CD4-positive, CD25-positive, alpha-beta regulatory T cell (primary cell): ENCODE measurements at places on chromosomes 13 and 19. TPM values are rescaled to one million over a fixed set of nuclear protein-coding genes. Genes with fewer than 3 reads are reported as not detected.

DNA sequence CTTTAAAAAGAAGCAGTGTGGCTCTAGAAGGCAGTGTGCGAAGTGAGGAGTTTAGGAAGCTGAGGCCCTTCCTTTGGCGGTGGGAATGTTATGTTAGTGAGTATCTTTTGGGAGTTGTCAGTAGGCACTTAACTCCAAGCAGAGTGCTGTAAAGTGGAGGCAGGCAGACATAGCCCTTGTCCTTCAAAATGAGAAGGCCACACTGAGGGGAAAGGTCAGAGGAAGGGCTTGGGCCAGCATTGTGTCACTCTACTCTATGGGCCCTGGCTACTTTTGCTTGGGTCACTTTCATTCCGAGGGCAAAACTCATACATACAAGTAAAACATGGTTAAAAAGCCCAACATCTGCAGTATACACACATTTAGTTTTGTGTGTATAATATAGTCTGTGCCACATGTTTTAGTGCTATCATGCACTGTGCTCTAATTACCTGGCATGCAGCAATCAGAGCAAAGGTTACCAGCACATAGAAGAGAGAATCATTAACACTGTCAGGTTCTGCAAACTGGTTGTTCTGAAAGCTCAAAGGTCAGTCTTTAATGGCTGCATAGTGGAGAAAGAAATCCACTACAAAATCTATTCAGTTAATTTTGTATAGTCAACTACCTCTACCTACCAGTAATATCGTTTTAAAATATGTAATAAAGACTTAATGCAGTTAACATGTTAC, 64.4 kb downstream of the WASF3 start:
- H3K4me1 ChIP-seq, result no peaks in the 10 kb centered on the region
- H3K4me3 ChIP-seq, result no peak overlapping the region
- no peak overlapping the region for H3K27ac ChIP-seq
- H3K27me3 ChIP-seq, result no peaks in the 10 kb centered on the region

DNA sequence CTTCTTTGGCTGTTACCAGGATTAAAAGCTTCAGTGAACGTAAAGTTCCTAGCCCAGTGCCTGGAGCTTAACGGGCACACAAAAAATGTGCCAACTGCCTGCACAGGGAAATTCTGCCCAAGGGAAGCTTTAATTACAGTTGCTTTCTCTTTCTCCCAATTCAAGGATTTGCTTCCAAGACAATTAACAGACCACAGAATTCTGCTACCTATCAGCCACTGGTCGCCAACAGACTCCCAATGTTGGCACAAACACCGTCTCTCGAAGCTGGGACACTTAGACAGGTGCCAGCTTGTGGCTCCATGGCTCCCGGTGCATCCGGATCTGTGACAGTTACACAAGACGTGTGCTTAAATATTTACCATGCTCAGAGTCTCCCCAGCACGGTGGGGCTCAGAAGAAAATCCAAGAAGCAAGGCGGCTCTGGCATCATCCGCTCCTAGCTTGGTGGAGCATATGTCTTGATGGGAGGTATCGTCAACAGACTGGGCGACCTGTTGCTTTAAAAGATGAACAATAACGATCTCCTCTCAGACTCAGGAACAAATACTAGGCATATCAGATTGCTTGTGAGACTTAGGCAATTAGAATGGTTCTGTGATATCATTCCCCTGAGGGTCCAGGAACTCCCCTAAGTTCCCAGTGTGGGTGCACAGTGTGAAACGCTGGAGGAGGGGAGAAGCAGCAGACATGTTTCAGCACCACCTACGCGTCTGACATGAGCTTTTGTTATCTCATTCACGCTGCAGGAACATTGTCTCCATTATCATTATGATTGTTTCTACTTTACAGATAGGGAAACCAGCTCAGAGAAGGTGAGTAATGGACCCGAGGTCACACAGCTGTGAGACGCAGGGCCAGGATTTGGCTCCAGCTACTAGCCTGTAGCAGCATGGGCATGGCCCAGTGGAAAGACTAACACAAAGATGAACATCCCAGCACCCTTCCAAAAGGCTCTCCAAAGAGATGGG, 61.6 kb downstream of the ALOX5AP start:
- no peak for DNase-seq
- H3K4me1 ChIP-seq, result peaks cover 10% of the 10 kb centered on the region
- peak overlapping the region; percentile 58 for H3K4me3 ChIP-seq
- H3K27me3 ChIP-seq, result no peaks in the 10 kb centered on the region
- H3K36me3 ChIP-seq, result no peaks in the 10 kb centered on the region

DNA sequence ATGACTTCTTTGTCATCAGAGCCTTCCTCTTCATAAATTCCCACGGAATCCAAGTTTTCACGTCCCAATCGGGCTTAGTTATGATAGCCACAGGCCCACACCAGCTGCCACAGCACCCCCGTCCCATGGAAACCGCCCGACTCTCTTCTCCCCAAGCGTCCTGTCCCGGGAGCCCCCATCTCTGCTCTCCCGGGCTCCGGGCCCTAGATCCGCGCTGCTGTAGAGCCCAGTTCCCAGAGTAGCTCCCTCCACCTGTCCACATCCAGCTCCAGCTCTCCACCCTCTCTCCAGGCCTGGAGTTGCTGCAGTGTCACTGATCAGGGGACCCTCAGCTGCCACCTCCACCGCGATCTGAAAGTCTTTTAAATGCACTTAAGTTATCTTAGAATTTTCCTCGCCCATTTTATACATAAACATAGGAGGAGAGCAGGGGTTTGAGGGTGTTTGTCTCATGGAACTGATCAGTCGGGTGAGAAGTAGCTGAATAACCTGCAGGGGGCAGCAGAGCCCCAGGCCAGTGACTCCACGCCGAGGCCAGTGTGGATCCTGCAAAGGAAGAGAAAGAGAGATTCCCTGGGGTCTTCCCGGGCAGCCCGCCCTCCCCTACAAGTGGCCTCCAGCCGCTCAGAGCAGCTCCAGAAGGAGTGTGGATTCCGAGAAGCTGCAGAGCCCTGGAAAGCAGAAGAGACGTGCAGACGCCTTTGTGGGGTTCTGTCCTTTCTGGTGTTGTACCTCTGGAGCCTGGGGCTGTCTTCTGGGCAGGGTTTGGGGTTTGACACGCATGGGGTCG, 1.1 kb upstream of the ZNF763 start:
- H3K27ac ChIP-seq, result peak overlapping the region; percentile 86
- H3K4me3 ChIP-seq, result peak overlapping the region; percentile 77
- H3K36me3 ChIP-seq, result no peaks in the 10 kb centered on the region

RYR1 gene
- 4.9 TPM for total RNA-seq

DNA sequence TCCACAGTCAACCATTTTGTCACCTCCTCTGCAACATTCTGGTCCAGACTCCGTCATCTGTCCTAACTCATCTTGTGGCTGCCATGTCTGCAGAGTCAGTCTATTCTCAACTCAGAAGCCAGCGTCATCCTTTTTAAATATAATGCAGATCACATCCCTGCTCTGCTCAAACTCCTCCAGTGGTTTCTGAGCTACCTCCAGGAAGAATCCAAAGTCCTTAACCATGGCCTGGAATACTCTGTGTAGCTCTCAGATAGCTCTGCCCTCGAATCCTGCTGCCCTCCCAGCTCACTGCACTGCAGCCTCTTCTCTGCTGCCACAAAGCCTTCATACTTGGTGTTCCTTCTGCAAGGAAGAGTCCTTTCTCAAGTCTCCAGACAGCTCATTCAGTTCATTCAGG, 190.8 kb downstream of the FOXO1 start:
- no peaks in the 10 kb centered on the region for H3K36me3 ChIP-seq
- peaks cover 6% of the 10 kb centered on the region for H3K4me1 ChIP-seq
- no peak for DNase-seq
- no peak overlapping the region for H3K27ac ChIP-seq
- H3K27me3 ChIP-seq, result no peaks in the 10 kb centered on the region
- H3K4me3 ChIP-seq, result no peak overlapping the region

DNA sequence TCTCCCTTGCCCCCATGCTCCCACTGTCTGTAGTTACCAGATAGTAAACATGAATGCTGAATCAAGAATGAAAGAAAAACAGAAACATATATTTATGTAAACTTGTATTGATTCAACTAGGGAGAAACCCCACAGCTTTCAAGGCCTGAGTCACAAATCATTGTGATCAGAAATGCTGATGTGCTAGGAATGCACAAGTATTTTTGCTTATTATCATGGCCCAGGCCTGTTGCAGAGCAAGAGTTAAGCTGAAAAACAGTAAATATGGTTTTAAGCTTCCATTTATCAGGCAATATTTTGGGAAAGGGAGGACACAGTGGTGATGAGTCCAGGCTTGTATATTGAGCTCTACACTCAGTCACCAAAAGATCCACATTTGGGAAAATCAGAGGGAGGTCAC, 669.6 kb downstream of the DIAPH3 start:
- H3K4me3 ChIP-seq, result no peak overlapping the region
- H3K27ac ChIP-seq, result no peak overlapping the region
- H3K27me3 ChIP-seq, result no peaks in the 10 kb centered on the region
- no peaks in the 10 kb centered on the region for H3K4me1 ChIP-seq

- no peaks in the 10 kb centered on the region for H3K27me3 ChIP-seq
- peak; percentile 74 for DNase-seq
- H3K4me3 ChIP-seq, result peak within 1 kb of the TSS; percentile 69
- peaks cover 32% of the 10 kb centered on the region for H3K4me1 ChIP-seq
- peaks cover 4% of the 10 kb centered on the region for H3K36me3 ChIP-seq
Measured at GRCh38 chr19:47608969-47609905, at the start of gene BICRA. Gene BICRA (plus strand): TSS chr19:47609134. CDS start chr19:47673575, 64,441 bp downstream.

GRCh38 chr19:579111-579841, 6.9 kb downstream of the BSG start:
- no peak overlapping the region for H3K27ac ChIP-seq
- H3K36me3 ChIP-seq, result peaks cover 15% of the 10 kb centered on the region
- DNase-seq, result no peak
- H3K4me3 ChIP-seq, result no peak overlapping the region
- peaks cover 20% of the 10 kb centered on the region for H3K4me1 ChIP-seq

CGB1 gene
- not detected for total RNA-seq

- DNase-seq, result no peak
- peak overlapping the region; percentile 85 for H3K4me3 ChIP-seq
- H3K36me3 ChIP-seq, result no peaks in the 10 kb centered on the region
- H3K27me3 ChIP-seq, result no peaks in the 10 kb centered on the region
- H3K27ac ChIP-seq, result peak overlapping the region; percentile 5
Measured at GRCh38 chr13:79481685-79482052, 714 bp downstream of the NDFIP2 start.

- H3K27ac ChIP-seq, result no peak overlapping the region
- no peaks in the 10 kb centered on the region for H3K4me1 ChIP-seq
- no peaks in the 10 kb centered on the region for H3K36me3 ChIP-seq
- no peak for DNase-seq
Measured at GRCh38 chr19:28539759-28540158, 673.2 kb downstream of the UQCRFS1 start.

DNA sequence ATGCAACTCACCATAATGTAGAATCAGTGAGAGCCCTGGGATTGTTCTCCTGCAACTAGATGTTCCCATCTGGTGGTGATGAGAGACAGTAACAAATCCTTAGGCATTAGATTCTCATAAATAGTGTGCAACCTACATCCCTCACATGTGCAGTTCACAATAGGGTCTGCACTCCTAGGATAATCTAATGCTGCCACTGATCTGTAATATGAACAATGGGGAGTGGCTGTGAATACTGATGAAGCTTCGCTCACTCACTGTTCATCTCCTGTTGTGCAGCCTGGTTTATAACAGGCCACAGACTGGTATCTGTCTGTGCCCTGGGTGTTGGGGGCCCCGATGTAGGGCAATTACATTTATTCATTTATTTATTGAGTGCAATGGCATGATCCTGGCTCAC, 86.9 kb downstream of the ZNF254 start:
- DNase-seq, result no peak
- H3K36me3 ChIP-seq, result no peaks in the 10 kb centered on the region
- H3K4me1 ChIP-seq, result no peaks in the 10 kb centered on the region
- H3K27me3 ChIP-seq, result no peaks in the 10 kb centered on the region

THSD8 gene
- total RNA-seq, result 2.8 TPM

- DNase-seq, result no peak
- no peak within 1 kb of the TSS for H3K27ac ChIP-seq
- no peaks in the 10 kb centered on the region for H3K4me1 ChIP-seq
- H3K4me3 ChIP-seq, result no peak within 1 kb of the TSS
- H3K36me3 ChIP-seq, result no peaks in the 10 kb centered on the region
Measured at GRCh38 chr19:44671400-44671799, at the start of gene CEACAM19. Gene CEACAM19 (plus strand): TSS chr19:44671482. CDS start chr19:44671932, 450 bp downstream.

APOC4 gene
- total RNA-seq, result not detected

GRCh38 chr13:106561551-106562170, 6.3 kb downstream of the ARGLU1 start:
- peak; percentile 10 for DNase-seq
- peaks cover 60% of the 10 kb centered on the region for H3K4me1 ChIP-seq
- peak overlapping the region; percentile 27 for H3K27ac ChIP-seq
- peaks cover 28% of the 10 kb centered on the region for H3K36me3 ChIP-seq
- no peaks in the 10 kb centered on the region for H3K27me3 ChIP-seq
- H3K4me3 ChIP-seq, result peak overlapping the region; percentile 60

DNA sequence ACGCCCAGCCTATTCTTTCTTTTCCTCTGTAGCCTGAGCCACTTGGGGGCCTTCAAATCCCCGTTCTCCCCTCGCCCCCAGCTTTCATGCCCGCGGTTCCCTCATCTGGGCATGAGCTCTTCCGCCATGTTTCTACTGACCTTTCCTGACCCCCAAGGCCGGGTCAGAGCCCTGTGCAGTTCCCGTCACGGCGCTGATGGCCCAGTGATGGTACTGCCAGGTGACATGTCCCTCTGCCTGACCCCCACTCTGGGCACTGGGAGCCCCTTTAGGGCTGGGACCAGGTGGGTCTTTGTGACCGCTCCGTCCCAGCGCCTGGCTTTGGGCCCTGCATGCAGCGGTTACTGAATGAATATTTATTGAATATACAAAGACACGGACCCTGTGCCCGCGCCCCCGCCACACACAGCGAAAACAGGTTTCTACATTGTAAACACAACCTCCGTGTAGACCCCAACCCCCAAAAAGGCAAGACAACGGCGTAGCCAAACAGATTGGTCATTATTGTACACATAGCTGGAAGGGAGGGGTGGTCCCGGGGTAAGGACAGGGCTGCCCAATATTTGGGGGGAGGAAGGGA, 7.7 kb downstream of the GPR108 start:
- no peak overlapping the region for H3K4me3 ChIP-seq
- peaks cover 5% of the 10 kb centered on the region for H3K36me3 ChIP-seq
- no peak for DNase-seq
- no peaks in the 10 kb centered on the region for H3K27me3 ChIP-seq
- H3K4me1 ChIP-seq, result no peaks in the 10 kb centered on the region
- no peak overlapping the region for H3K27ac ChIP-seq

GRCh38 chr19:12766051-12766521, 9.3 kb downstream of the HOOK2 start:
- no peaks in the 10 kb centered on the region for H3K36me3 ChIP-seq
- H3K27me3 ChIP-seq, result no peaks in the 10 kb centered on the region
- H3K4me3 ChIP-seq, result no peak overlapping the region

MRPL34 gene
- total RNA-seq, result 37.1 TPM

GRCh38 chr19:10615429-10616023, 9.8 kb upstream of the SLC44A2 start:
- H3K4me3 ChIP-seq, result no peak overlapping the region
- peaks cover 21% of the 10 kb centered on the region for H3K4me1 ChIP-seq
- peaks cover 12% of the 10 kb centered on the region for H3K36me3 ChIP-seq
- no peak overlapping the region for H3K27ac ChIP-seq
- no peaks in the 10 kb centered on the region for H3K27me3 ChIP-seq

GRCh38 chr19:41843371-41843770, 1.1 kb downstream of the LYPD4 start:
- H3K4me3 ChIP-seq, result no peak overlapping the region
- no peaks in the 10 kb centered on the region for H3K4me1 ChIP-seq
- no peak overlapping the region for H3K27ac ChIP-seq
- no peak for DNase-seq
